ENCODE measurements at places on chromosomes 5 and 9.

- DNase-seq, result no peak
Measured at GRCh38 chr5:83527221-83527620, 55.7 kb downstream of the VCAN start.

- DNase-seq, result no peak
Measured at GRCh38 chr9:111038331-111039230, at the start of gene LPAR1. Gene LPAR1 (minus strand): TSS chr9:111038470. CDS start chr9:110972117, 66,353 bp downstream.

DNA sequence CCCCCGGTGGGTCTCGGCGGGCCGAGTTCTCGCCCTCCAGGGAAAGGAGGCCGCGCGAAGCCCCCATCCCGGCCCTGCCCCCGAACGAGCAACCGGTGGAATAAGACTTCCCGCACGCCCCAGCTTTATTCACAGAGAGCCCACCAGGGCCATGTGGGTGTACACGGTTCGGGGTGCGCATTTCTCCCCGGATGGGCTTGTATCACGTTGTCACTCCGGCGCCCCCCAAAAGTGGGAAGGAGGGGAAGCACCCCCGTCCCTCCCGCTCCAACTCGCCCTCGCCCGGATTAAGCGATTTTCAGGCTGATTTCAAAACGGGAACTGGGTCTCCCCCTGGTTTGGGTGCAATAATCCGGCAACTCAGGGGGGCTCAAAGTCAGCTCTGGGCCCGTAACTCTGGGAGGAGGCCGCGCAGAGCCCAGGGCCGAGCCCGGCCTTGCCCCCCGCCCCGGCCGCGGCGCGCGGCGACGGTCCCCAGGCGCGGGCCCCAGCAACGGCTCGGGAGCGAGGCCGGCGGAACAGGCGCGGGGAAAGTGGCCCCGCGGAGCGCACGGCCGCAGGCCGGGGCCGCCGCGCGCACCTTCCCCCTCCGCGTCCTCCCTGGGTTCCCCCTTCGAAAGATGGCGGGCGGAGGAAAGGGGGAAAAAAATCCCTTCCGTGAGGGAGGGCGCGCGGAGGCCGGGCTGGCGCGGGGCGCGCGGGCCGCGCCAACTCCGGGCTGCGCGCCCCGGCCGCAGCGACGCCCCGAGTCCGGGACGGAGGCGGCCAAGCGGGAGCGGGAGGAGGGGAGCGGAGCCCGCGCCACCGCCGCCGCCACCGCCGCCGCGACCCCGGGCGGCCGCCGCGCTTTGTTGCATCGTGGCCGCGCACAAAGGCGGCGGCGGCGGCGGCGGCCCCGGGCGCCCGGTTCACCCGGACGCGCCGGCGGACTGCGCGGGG lies 644 bp downstream of the BRD3 start:
- DNase-seq, result peak; percentile 66

- peak; percentile 46 for DNase-seq
Measured at GRCh38 chr9:95103871-95104580, 213.5 kb downstream of the FANCC start.
